GM04503 (cell line): ENCODE measurements at places on chromosomes 4 and X.

DNA sequence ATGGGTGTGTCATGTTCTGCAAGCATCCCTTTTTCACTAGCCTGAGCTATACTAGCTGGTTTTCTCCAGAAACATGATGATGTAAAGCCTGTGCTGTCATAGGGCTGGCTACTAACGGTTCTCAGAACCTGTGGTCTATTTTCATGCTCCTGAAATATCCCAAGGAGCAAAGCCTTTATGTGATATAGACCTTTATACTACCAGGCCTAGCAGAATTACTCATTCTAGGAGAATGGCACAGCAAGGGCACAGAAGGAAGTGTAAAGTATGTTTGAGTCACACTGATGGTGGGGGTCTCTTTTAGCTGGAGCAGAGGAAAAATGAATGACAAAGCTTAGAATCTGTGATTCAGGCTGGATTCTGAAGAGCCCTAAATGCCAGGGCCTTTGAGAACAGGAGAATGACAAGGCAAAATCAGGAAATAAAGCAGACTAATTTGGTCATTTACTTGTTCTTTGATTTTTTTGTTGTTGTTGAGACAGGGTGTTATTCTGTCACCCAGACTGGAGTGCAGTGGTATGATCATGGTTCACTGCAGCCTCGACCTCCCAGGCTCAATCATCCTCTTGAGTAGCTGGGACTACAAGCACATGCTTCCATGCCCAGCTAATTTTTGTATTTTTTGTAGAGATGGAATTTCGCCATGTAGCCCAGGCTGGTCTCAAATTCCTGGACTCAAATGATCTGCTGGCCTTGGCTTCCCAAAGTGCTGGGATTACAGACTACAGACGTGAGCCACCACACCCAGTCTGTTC lies 11.8 kb downstream of the TCEAL1 start:
- DNase-seq: no peak

DNA sequence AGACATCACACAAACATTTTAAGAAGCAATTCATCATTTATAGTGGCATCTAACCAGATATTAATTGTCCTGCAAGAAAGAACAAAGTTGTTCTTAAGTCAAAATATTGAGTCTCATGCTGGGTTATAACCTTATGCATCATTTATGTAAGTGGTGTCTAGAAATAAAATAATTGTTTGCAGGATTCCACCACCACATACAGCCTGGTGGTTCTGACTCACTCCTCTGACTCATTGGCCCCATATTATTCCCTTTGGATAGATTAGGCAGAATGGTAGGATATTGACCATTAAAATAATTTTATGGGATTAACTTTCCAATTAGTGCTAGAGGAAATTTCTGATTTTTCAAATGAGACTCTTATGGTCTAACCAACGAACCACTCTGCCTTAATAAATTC lies 384.5 kb downstream of the GRXCR1 start:
- DNase-seq: peak; percentile 9

DNA sequence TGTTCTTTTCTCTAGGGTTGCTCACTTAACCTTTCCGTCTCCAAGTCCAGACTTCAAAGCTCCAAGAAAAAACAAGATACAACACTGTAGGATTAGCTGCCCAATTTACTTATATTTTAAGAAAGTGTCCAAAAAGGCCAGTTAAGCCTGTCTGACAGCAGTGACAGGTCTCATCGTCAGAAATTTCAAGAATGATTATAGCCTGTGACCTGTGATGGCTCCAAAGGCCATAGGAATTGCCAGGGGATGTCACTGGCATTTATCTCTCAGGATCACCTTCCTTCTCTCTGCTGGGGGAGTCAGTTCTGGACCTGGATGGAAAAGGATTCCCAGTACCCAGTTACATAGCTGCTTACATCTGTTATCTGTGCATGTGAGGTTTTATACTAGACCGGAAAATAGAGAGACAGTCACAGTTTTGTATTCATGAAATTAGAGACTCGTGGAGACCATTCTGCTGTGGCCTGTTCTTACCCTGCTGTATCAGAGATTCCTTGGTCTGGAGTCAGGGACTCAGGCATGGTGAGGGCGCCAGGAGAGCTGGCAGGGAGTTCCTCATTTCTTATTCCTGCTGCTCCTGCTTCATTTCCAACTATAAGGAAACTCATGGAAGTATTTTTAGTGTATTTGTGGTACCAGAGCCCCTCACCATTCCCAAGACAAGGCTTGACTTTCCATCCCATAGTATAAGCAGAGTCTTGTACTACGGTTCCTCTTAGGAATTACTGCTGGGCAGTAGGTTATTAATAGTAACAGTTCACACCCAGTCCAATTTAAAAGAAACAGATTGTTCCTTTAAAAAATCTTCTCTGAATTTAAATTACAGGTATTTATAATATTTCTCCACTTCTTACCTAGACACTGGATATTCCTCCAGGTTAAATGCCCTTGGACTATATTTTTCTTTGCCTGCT lies 220.8 kb downstream of the SHROOM3 start:
- DNase-seq: no peak

DNA sequence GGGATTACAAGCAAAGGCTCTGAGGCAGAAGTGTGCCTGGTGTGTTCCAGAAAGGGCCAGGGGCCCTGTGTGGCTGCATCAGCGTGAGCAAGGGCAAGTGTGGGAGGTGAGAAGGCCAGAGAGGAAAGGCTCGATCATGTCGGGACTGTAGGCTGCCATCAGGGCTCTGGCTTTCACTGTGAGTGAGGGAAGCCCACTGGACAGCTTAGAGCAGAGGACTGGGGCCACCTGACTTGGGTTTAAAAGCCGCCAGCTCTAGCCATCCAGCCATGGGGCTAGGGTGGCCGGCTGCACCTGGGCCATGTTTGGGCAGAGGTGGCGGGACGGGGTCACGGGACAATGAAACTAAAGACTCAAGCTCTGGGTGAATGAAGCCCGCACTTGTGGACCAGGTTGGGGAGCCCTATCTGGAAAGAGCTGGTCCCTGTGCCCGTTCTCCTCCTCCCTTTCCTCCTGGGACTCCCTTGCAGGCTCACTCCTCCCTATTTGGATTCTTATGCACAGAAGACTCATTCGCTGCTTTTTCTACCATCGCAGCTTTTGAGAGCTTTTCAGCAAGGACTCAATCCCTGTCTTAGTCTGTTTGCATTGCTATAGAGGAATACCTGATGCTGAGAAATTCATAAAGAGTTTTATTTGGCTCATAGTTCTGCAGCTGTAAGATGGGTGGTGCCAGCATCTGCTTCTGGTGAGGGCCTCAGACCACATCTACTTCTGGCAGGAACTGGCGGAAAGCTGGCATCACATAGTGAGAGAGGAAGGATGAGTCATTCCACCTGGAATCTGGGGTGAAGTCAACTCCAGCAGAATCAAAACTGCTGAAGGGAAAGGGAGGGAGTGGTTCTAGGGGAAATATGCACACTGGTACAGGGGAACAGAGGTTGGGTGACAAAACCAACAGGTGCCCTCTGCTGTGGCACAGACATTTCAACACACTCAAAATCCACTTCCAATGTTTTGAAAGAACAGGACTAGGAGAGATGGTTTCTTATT lies 15.3 kb downstream of the CTAG1B start:
- DNase-seq: peak; percentile 32

DNA sequence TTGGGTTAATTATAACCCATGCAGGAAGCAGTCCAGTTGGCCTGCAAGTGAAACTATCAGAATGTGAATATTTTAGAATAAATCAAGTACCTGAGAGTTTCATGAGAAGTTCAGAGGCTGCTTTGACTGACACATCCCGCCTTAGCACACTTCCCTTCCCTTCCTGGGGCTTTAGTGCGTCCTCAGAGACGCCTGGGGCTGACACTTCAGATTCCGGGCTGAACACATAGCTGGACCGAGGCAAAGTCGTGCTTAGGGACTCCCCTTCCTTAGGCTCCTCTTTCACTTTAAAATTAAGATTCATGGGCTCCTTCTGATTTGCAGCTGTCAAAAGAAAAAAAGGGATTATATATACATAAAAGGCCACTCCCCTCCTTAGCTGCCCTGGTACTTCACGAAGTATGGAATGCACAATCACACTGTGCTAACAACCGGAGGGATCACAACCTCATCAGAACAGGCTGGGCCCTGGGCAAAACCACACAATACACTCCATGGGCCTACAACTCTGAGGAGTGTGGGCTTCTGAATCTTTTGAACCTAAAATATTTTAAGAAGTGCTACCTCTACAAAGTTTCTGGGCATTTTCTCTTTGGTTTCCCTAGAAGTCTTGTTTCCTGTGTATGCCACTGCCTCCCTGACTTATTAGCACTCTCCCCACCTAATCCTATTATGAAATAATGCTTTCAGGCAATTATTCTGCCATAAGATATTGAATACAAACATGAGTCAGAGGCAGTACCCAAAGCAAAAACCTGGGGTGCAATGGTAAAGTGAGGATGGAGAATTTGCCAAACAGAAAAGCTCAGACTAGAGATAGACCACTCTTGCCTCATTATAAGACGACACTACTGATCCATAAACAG lies 68.2 kb downstream of the ZNF827 start:
- no peak for DNase-seq

DNA sequence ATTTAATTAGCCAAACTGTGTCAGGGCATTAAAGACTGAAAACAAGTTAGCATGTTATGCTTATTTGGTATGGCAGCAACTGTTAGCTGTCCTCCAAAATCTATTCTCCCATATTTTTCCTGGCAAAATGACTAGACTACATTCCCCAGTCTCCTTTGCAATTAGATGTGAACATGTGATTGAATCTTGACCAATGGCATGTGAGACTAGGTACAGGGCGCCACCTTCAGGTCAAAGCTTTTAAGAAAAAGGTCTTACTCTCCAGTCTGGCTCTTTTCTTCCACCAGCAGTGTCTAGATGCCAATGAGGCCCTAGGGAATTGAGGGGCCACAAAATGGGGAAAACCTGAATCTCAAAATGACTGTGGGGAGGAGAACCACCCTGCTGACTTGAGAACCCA lies 408.2 kb downstream of the SMARCA1 start:
- no peak for DNase-seq

GRCh38 chrX:123869488-123869887 lies 9.6 kb downstream of the XIAP start:
- DNase-seq: no peak

DNA sequence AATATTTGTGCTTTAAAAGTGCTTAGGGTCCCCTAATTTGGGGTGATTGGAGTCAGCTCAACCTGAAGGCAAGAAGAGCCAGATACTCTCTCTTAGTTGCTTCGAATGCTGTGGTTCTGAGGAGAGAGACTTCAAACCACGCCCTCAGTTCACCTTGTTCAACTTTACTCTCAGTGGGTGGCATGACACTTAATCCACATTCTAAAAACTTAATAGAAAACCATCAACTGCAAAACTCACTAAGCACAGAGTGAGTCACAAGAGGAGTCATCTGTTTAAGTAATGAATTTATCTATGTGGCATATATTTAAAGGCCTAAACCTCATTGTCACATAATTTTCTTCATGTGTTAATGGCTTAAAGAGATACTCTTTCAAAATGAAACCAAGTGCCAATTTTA lies 99.5 kb upstream of the SLC4A4 start:
- DNase-seq: no peak

GRCh38 chrX:134365904-134366303 lies 94.1 kb upstream of the HPRT1 start:
- no peak for DNase-seq

DNA sequence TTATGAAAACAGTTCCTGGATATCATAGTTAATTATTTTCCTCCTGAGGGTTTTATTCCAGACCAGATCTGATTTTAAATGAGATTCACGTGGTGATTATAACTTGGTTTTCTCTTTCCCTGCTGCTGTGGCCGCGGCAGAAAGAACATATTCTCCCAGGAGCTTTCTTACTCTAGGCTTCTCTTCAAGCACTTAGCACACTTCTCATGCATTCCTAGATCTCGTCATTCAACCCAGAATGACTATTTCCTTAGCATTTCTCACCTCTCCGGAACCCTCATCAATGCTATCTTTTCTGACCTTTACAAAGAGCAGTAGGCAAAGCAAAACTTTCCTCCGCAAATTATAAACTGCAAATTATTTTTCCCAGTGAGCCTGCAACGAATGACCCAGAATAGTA lies 122.9 kb downstream of the GPAT3 start:
- DNase-seq: no peak

- DNase-seq: no peak
Measured at GRCh38 chrX:44183329-44183728, 160.1 kb downstream of the EFHC2 start.

DNA sequence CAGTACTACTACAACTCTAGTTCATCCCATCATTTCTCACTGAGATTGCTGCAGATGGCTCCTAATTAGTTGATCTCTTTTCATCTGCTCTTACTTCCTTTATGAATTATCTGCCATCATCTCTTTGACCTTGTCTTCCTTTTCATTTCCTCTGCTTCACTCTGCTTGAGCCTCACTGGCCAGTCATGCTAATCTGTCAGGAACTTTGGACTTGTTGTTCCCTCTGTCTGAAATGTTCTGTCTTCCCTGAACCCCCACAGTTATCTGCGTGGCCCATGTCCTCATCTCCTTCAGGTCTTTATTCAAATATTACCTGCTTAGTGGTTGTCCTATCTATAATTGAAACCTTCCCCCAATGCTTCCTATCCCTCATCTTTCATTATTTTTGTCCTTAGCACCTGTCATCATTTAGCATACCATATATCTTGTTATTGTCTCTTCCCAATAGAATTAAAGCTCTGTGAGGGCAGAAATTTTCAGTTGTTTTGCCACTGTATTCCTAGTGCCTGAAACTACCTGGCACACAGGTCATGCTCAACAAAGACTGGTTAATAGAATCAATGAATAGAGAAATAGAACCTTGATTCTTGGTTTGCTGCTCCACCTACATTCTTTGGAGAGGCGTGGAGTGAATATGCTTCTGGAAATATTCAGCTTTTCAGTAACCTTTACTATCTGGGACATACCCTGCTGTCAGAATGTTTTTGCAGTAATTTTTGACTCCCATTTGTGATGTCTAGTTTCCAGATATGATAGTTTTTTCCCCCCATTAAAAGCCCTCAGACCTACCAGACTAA lies 5.0 kb downstream of the SLC4A4 start:
- no peak for DNase-seq

DNA sequence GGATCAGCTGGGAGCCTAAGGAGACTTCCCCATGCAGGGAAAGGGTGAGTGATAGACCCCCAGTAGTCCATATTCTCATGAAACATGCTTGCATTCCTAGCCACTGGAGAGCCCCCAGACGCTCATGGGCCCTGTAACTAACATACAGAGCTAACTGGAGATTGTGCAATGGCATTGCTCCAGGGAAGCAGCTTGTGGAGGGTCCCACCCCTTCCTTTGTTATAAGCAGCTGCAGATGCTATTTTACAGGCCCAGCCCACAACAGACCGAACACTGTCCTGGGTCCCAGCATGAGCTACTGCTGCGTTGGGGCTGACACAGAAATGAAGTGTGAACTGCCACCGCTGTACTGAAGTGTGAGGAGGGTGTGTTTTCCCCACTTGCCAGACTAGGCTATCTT lies 1465.7 kb upstream of the DIAPH2 start:
- no peak for DNase-seq
